ENCODE measurements at places on chromosomes 1 and 21.

DNA sequence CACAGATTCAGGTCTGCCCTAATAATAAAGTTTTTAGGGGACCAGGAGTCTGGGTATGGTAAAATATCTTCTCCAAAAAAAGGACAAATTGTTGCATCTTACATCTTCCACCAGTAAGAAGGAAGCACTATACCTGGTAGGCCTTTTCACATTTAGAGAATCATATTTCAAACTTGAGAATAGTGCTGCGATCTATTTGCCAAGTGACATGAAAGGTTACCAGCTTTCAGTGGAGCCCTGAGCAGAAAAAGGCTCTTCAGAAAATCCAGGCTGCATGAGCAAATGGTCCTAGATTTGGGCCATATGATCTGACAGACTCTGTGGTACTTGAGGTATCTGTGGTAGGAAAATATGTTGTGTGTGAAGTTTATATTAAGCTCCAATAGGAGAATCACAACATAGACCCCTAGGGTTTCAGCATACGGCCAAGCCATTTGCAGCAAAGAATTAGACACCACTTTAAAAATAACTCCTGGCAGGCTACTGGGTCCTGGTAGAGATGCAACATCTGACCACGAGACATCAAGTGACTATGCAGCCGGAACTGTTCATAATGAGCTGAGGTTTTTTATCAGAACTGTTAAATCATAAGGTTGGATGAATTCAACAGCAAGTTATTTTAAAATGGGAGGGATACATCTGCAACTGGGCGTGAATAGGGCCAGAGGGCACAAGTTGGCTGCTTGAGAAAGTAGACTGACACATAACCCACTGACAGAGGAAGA lies 38.6 kb upstream of the CCDC190 start:
- DNase-seq: no peak

- peak; percentile 76 for DNase-seq
Measured at GRCh38 chr1:21956720-21957552, 19.8 kb upstream of the HSPG2 start.

DNA sequence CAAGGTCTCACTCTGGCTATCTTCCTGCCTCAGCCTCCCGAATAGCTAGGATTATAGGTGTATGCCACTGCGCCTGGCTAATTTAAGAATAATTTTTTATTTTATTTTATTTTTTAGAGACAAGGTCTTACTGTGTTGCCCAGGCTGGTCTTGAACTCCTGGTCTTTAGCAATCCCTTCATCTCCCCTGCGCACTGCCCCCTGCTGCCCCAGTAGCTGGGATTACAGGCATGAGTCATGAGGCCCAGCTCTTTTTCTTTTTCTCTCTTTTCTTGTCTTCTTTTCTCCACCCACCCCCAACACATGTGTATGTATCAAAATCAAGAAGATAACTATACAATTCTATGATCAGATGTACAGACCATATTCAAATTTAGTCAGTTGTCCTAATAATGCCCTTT lies 87.2 kb downstream of the PEX14 start:
- peak; percentile 2 for DNase-seq

GRCh38 chr21:34987501-34988072 lies 61.5 kb downstream of the RUNX1 start:
- no peak for DNase-seq

DNA sequence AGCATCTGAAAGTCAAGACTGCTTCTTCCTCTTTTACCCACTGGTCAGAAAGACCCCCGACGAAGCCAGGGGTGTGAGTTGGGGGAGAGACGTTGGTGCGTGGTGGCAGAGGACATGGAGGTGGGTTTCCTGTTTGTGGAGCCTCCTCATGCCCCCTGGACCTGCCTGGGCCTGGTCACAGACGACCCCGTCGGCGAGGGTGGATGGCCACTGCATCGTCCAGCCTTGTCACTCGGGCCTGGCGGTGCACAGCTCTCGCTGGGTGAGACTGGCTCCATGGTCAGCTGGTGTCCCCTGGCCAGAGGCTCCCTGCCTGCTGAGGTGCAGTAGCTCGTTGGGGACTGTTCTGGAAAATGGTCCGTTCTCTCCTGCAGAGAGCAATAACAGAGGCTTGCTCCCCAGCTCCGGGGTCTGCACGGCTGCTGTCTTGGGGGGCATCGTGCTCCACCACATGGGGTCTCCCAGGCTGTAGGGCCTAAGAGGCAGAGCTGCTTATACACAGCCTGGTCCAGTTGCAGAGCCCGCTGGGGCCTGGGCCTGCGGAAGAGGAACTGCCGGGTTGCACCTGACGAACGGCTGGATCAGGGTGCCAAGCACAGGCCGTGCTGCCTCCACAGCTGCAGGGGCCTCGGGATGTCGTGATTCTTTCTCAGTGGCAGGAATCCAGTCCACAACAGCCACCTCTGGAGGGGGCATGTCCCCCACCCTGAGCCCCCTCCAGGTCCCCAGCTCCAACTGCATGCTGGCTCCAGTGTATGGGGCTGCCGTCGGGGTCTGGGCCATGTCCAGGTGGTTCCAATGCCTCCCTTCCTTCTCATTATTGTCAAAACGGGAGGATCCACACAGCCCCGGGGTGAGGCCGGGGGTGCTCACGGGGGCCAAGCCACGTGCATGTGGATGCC lies 18.0 kb upstream of the ACTRT2 start:
- DNase-seq: no peak

GRCh38 chr21:46118316-46119143 lies 20.6 kb downstream of the COL6A2 start:
- no peak for DNase-seq

DNA sequence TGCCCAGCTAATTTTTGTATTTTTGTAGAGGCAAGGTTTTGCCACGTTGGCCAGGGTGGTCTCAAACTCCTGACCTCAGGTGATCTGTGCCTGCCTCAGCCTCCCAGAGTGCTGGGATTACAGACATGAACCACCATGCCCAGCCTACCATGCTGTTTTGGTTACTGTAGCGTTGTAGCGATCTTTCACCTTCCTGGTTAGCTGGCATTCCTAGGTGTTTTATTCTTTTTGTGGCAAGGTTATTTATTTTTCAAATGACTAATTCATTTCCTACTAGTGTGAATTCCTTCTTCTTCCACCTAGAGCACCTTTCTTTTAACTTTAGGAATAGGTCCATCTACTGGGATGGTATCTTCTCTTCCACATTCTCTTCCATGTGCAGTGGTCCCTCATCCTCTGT lies 29.3 kb downstream of the TMEM200B start:
- no peak for DNase-seq

DNA sequence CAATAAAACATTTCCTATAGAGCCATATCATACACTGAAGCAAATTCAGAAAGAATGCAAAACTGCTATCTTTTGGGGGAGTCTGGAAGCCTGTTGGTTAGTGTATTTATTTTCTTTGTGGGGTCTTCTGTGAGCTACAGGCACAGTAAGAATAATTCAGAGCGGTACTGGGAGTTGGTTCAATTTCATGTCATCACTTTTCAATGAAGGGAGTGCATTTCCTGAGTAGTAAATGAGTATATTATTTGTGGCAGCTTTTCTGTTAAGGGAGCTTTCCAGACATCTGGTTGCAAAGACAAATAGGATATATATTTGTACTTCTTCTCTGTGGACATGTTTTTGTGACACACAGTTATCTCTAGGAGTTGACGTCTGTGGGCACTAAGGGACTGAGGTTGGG lies 130.6 kb downstream of the HUNK start:
- no peak for DNase-seq

DNA sequence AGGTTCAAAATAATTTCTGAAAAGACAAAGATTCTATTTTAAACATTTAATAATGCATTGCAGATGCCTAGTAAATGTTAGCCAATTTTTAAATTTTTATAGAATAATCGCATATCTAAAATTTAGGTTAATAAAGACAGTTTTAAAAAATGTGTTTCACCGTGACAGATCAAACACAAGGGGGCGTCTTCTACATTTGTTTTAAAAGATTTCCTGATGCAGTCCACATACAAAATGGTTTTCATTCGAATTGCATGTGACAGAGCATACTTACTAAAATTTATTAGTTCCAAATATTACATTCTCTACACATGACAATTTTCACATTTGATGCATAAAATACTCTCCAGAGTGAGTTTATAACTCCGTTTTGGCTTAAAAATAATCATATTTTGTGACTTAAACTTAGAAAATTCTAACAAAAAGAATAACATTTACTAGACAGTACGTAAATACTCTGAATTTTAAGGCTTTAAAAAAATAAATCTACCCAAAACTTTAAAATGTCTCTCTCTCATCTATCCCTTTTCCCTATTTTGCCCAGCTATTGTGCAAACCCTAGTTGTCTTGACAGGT lies 75.5 kb downstream of the ADAMTS1 start:
- DNase-seq: no peak

- DNase-seq: no peak
Measured at GRCh38 chr1:95426772-95427171, 192.8 kb downstream of the RWDD3 start.

- DNase-seq: no peak
Measured at GRCh38 chr21:45073301-45074047, 906 bp upstream of the ADARB1 start.

- peak; percentile 1 for DNase-seq
Measured at GRCh38 chr1:224929335-224930237, at the start of gene DNAH14. Gene DNAH14, plus strand, starts transcription at chr1:224929675. Its CDS starts 23,028 bp downstream, at chr1:224952703.

GRCh38 chr1:179969962-179970361 lies 15.4 kb downstream of the CEP350 start:
- DNase-seq: no peak

DNA sequence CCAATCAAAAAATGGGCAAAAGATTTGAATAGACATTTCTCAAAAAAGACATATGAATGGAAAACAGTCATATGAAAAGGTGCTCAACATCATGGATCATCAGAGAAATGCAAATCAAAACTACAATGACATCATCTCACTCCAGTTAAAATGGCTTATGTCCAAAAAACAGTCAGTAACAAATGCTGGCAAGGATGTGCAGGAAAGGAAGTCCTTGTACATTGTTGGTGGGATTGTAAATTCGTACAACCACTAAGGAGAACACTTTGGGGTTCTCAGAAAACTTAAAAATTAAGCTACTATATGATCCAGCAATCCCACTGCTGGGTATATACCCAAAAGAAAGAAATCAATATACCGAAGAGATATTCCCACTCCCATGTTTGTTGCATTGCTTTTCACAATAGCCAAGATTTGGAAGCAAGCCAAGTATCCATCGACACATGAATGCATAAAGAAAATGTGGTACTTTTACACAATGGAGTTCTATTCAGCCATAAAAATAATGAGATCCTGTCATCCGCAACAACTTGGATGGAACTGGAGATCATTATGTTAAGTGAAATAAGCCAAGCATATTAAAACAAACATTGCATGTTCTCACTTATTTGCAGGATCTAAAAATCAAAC lies 17.9 kb downstream of the GBP5 start:
- no peak for DNase-seq

DNA sequence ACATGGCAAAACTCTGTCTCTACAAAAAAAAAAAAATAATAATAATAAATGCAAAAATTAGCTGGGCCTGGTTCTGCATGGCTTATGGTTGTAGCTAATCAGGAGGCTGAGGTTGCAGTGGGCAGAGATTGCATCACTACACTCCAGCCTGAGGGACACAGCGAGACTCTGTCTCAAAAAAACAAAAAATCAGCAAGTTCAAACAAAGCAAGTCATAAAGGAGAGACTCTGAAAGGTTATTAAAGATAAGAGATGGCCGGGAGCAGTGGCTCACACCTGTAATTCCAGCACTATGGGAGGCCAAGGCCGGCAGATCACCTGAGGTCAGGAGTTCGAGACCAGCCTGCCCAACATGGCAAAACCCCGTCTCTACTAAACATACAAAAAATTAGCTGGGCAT lies 28.8 kb downstream of the COP1 start:
- DNase-seq: no peak

DNA sequence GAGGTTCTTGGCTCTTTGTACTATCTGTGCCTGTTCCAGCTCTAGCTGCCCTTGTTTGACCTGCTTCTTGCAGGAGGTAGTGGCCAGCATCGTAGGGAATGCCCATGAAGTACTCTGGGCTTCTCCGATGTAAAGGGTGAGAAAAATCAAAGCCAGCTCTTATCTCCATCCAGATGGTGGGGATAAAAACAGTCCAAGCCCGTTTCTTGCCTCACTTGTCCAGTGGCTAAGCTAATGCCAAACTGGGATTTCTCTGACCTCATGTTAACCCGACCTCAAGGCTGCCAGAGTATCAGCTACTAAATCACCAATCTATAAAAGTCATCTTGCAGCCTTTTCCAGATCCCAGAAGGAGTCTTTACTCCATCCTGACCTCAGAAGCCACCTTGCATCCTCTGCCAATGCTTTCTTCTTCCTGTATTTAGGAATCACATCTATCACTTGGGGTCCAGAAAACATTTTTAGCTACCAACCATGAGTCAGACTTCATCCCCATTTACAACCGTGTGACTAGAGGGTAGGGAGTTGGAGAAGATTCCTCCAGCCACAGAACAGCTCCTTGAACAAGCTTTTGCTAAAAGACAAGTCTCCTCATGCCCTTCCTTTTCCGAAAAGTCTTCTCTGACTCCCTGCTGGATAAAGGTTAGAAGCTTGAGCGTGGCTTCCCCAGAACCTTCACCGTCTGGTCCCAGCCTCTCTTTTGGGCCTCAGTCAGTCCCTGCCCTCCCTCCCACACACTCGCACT lies 35.9 kb downstream of the KCNC4 start:
- no peak for DNase-seq

- DNase-seq: no peak
Measured at GRCh38 chr1:78650114-78650660, 556 bp downstream of the IFI44 start.

DNA sequence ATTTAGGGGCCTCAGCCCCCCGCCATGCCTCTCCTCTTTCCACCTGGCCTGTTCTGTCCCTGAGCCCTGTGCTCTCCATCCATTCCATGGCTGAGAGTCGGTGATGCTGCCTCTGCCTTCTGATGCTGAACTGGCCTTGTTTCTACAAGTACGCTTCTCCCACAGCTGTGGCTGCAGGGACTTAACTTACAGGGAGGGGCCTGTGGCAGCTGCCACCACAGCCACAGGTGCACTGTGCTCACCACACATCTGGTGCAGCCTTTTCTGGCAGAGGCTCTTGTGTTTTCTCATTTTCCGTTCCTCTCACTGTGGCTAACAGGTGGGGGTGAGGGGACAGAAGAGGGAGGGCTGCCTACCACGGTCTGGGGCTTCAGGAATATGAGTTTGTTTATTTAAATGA lies 4.2 kb downstream of the FMO1 start:
- no peak for DNase-seq

GRCh38 chr21:34122047-34122446 lies 48.7 kb downstream of the MRPS6 start:
- no peak for DNase-seq

DNA sequence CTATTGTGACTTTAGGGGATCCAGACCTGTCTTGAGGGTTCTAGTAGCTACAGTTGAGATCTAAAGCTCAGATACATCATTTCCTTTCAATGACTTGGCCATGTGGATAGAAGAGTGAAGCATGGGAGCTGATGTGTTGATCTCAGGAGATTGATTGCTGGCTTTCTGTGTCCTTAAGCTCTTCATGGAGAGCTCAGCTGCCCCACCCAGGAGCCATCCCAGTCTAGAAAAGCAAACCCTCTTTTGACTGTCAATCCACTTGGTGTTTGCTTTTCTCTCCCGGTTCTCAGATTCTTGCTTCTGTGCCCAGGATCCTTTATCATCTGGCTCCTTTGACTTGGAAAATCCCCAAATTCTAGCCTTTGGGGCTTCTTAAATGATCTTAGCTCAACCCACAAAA lies 87.2 kb downstream of the ATP1A1 start:
- no peak for DNase-seq
